ENCODE measurements at places on chromosomes 4 and X.

GRCh38 chr4:128310266-128310697 is 22.7 kb upstream of the PGRMC2 start:
- no peak for DNase-seq

DNA sequence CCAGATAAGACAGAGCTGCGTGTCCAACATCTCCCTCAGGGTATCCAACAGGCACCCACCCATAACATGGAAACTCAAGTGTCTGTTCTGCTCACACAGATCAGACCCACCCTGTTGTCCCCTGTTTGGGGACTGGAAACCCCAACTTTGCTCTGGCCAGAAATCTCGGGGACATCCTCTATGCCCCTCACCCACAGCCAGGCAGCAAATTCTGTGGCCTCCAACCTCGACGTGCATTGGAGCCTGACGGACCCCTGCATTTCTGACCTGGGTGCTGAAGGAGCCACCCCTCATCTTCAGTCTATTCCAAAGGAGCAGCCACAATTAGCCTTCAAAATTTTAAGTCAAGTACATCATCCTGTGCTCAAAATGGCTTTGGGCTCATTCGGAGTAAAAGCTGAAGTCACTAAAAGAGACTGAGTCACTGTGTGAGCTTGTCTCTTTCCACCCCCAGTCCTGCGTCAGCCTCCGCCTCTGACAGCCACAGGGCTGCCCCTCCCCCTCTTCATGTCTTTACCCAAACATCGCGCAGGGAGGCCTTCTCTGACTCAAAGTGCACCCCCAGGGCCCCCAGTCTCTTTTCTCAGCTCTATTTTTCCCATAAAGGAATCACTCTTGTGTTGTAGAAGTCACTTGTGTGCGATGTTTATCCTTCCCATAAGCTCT is 24.4 kb upstream of the PDE6B start:
- no peak for DNase-seq

DNA sequence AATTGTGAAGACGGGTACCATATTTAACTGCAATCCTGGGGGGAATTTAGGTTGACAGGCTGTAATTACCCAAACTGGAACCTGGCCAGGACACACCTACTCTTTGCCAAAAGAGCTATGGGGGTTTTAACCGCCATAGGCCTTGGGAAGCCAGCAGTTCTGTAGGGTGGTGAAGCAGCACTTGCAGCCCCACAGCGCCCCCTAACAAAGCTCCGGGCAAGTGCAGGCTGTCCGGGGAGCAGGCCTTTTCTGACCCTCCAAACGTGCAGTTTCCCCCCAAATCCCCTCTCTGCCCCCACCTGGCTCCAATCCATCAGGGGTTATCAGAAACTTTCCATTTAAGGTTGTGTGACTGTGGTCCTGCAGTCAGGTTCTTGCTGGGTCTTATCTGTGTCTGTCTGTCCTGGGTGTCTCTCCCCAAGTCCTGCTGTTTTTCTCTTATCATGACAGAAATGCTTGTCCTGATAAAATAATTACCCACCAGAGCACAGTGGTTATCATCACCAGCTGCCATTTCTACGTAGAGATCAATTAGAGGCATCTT is 350.9 kb downstream of the MID1IP1 start:
- peak; percentile 76 for DNase-seq

- DNase-seq = no peak
Measured at GRCh38 chr4:52957835-52958631, 95.9 kb downstream of the RASL11B start.

- no peak for DNase-seq
Measured at GRCh38 chr4:19583827-19584569, 667.7 kb upstream of the SLIT2 start.

- no peak for DNase-seq
Measured at GRCh38 chr4:25870081-25870480, 7.3 kb upstream of the SEL1L3 start.

Data from activated CD4-positive, alpha-beta T cell treated with anti-CD3 and anti-CD28 coated beads, Interleukin-2, amount 10 ng/mL, durations not matched to agents 24 days and 14 days (primary cell).